B cell (primary cell): ENCODE measurements at places on chromosomes 4 and X.

DNA sequence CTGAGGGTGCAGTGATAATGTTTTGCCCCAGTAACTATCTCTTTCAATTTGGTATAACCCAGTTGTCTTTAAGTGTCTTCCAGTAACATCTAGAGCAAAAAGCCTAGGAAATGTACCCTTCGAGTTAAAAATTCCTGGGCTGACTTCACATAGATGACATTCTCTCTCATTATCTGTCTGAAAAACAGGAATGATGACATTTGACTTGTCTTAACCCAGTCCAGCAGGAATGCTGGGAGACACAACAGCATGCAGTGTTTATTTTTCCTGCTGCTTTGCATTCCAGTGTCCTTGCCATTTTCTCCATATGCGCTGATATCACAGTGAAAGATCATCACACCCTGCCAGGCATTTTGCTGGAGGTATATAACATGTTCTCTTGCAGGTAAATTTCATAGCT lies 130.0 kb downstream of the SOWAHB start:
- no peaks in the 10 kb centered on the region for H3K4me1 ChIP-seq
- H3K27me3 ChIP-seq: no peaks in the 10 kb centered on the region
- no peak for DNase-seq
- H3K4me3 ChIP-seq: no peak overlapping the region
- no peaks in the 10 kb centered on the region for H3K36me3 ChIP-seq
- H3K27ac ChIP-seq: no peak overlapping the region

DNA sequence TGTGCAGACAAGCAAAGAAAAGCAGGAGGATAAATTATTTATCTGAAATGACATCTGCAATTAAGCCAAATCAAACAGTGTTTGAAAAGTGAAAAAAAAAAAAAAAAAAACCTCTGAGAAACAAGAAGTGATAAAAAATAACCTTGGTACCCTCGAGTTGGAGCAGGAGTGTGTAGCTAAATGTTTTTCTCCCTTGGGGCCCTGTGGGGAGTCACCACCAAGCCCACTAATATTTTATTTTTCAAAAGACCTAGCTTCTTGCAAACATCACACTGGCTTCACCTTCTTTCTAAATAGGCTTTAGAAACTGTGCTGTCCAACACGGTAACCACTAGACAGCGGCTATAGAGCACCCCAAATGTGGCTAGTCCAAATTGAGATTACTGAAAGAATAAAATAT lies 47.7 kb downstream of the SNX25 start:
- H3K36me3 ChIP-seq: peaks cover 24% of the 10 kb centered on the region
- peak overlapping the region; percentile 27 for H3K27ac ChIP-seq
- no peak overlapping the region for H3K4me3 ChIP-seq
- no peaks in the 10 kb centered on the region for H3K27me3 ChIP-seq
- DNase-seq: peak; percentile 18
- H3K4me1 ChIP-seq: peaks cover 22% of the 10 kb centered on the region

GRCh38 chr4:7389719-7390118 lies 45.0 kb downstream of the PSAPL1 start:
- H3K36me3 ChIP-seq: no peaks in the 10 kb centered on the region
- H3K27ac ChIP-seq: no peak overlapping the region
- no peaks in the 10 kb centered on the region for H3K27me3 ChIP-seq
- DNase-seq: no peak
- no peak overlapping the region for H3K4me3 ChIP-seq
- H3K4me1 ChIP-seq: no peaks in the 10 kb centered on the region

DNA sequence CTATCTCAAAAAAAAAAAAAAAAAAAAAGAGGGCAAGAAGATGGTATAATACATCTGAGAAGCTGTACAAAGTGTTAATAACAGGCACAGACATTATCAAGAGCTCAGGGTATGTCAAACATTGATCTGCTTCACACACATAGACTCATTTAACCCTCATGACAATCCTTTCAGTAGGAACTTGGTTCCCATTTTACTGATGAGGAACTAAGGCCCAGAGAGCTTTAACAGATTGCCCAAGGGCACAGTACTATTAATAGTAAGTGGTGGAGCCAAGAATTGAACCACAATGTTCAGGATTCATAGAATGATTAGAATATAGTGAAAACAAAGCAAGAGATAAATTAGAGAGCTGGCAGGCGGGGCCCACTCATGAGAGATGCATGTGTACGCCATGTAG lies 154.4 kb downstream of the EFHC2 start:
- no peak for DNase-seq
- no peak overlapping the region for H3K27ac ChIP-seq
- H3K27me3 ChIP-seq: no peaks in the 10 kb centered on the region

GRCh38 chr4:168725930-168726329 lies 229.1 kb downstream of the PALLD start:
- H3K4me3 ChIP-seq: no peak overlapping the region
- no peak for DNase-seq
- H3K4me1 ChIP-seq: peaks cover 4% of the 10 kb centered on the region
- H3K27me3 ChIP-seq: no peaks in the 10 kb centered on the region

DNA sequence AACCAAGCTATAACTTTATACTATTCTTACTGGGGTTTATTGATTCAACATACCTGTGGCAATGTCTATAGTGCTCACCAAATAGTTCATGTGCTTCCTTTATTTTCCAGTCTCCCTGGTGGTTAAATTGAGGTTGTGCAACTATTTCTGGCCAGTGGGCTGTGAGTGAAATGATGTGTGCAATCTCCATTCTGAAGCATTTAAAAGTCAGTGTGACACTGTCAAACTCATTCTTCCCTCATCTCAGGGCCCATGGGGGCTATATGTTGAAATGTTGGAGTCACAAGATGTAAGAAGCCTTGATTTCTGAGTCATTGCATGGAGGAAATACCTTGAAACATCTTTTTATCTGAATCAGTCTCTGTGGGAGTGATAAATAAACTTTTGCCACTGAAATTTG lies 414.3 kb upstream of the RPS6KA3 start:
- no peak overlapping the region for H3K4me3 ChIP-seq
- H3K27me3 ChIP-seq: no peaks in the 10 kb centered on the region
- H3K27ac ChIP-seq: no peak overlapping the region
- no peaks in the 10 kb centered on the region for H3K36me3 ChIP-seq

DNA sequence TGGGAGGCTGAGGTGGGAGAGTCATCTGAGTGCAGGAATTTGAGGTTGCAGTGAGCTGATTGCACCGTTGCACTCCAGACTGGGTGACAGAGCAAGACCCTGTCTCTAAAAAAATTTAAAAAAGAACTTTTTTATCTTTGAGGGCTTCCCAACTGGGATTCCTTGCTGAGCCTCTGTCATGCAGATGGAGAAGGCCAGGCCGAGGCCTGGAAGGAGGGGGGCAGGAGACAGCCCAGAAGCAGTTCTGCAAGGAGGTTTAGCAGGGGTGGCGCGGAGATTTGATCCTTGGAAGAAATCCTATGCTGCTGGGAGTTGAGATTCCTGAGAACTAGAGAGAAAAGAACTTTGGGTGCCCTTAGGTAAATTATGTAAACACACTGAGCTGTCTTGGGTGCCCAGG lies 2.5 kb upstream of the ARSD start:
- no peak overlapping the region for H3K27ac ChIP-seq
- no peak overlapping the region for H3K4me3 ChIP-seq
- H3K36me3 ChIP-seq: no peaks in the 10 kb centered on the region
- DNase-seq: no peak
- H3K4me1 ChIP-seq: no peaks in the 10 kb centered on the region
- H3K27me3 ChIP-seq: no peaks in the 10 kb centered on the region

- no peaks in the 10 kb centered on the region for H3K36me3 ChIP-seq
- peak overlapping the region; percentile 74 for H3K27ac ChIP-seq
- H3K27me3 ChIP-seq: no peaks in the 10 kb centered on the region
- H3K4me3 ChIP-seq: peak overlapping the region; percentile 70
- peaks cover 46% of the 10 kb centered on the region for H3K4me1 ChIP-seq
Observed at GRCh38 chr4:85477534-85477933, 2.6 kb downstream of the ARHGAP24 start.

- peaks cover 58% of the 10 kb centered on the region for H3K4me1 ChIP-seq
- DNase-seq: peak; percentile 66
- peak overlapping the region; percentile 12 for H3K4me3 ChIP-seq
- H3K27ac ChIP-seq: peak overlapping the region; percentile 43
- H3K27me3 ChIP-seq: no peaks in the 10 kb centered on the region
- no peaks in the 10 kb centered on the region for H3K36me3 ChIP-seq
Observed at GRCh38 chr4:140094438-140095420, 59.3 kb downstream of the MAML3 start.

GRCh38 chr4:111696505-111696904 lies 448.7 kb upstream of the FAM241A start:
- H3K4me1 ChIP-seq: no peaks in the 10 kb centered on the region
- H3K27ac ChIP-seq: no peak overlapping the region
- DNase-seq: no peak

GRCh38 chrX:39762266-39762841 lies 335.4 kb downstream of the BCOR start:
- no peaks in the 10 kb centered on the region for H3K27me3 ChIP-seq
- H3K4me3 ChIP-seq: no peak overlapping the region
- no peak for DNase-seq
- H3K36me3 ChIP-seq: no peaks in the 10 kb centered on the region
- H3K4me1 ChIP-seq: no peaks in the 10 kb centered on the region
- H3K27ac ChIP-seq: no peak overlapping the region

DNA sequence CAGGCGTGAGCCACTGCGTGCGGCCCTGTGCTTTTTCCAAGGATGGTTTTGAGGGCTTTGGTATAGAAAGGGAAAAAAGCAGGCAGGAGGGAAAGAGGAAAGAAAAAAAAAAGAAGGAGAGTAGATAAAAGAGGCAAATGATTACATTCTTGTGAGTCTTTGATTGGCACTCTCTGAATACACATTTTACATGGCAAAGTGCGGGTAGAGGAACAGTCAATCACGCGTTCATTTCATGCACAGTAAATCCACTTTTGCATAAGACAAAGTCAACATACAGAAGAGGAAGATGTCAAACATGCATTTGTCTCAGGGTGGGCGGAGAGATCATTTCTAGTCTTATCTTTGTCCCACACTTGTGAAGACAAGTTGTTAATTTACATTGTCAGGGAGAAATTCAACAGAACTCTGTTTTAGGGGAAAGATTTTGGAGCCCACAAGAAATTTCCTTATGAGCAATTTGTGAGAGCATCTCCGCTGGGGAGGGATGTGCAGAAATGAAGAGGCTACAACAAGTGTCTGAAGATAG lies 183.2 kb downstream of the DHRSX start:
- H3K36me3 ChIP-seq: no peaks in the 10 kb centered on the region
- no peak for DNase-seq
- no peak overlapping the region for H3K27ac ChIP-seq
- H3K27me3 ChIP-seq: no peaks in the 10 kb centered on the region
- H3K4me3 ChIP-seq: no peak overlapping the region

- H3K4me1 ChIP-seq: no peaks in the 10 kb centered on the region
- H3K27ac ChIP-seq: no peak overlapping the region
- no peak for DNase-seq
Observed at GRCh38 chrX:32662516-32662915, 548.8 kb downstream of the DMD start.

DNA sequence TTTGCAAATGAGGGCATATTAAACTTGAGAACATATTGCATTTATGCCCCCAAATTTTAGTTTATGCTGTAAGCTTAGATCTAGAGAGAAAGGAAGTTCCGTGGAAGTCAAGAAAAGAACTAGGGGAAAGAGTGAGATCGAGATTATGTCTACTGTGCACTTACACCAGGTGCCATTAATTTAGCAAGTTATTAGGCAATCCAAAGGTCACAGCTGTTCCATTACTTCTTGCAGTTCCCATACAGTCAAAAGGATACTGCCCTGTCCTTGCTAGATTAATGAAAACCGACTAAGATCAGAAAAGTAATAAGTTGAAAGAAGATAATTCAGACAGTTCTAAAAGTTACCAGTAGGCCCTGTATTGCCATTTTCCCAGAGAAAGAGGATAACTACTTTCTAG lies 49.3 kb upstream of the SLC7A11 start:
- H3K4me3 ChIP-seq: no peak overlapping the region
- no peak overlapping the region for H3K27ac ChIP-seq
- DNase-seq: no peak
- no peaks in the 10 kb centered on the region for H3K27me3 ChIP-seq
- H3K4me1 ChIP-seq: no peaks in the 10 kb centered on the region

GRCh38 chrX:44484607-44485146 lies 58.0 kb downstream of the FUNDC1 start:
- no peak for DNase-seq
- no peaks in the 10 kb centered on the region for H3K27me3 ChIP-seq
- no peak overlapping the region for H3K4me3 ChIP-seq
- no peaks in the 10 kb centered on the region for H3K4me1 ChIP-seq
- no peaks in the 10 kb centered on the region for H3K36me3 ChIP-seq

- no peak for DNase-seq
Observed at GRCh38 chr4:102316585-102316984, 28.7 kb downstream of the SLC39A8 start.

- peaks cover 18% of the 10 kb centered on the region for H3K4me1 ChIP-seq
- H3K27ac ChIP-seq: no peak overlapping the region
- no peaks in the 10 kb centered on the region for H3K27me3 ChIP-seq
- H3K36me3 ChIP-seq: no peaks in the 10 kb centered on the region
Observed at GRCh38 chr4:128291096-128291495, 3.5 kb upstream of the PGRMC2 start.

- H3K27me3 ChIP-seq: no peaks in the 10 kb centered on the region
- H3K36me3 ChIP-seq: no peaks in the 10 kb centered on the region
- no peak overlapping the region for H3K4me3 ChIP-seq
- peak; percentile 60 for DNase-seq
- no peaks in the 10 kb centered on the region for H3K4me1 ChIP-seq
- H3K27ac ChIP-seq: no peak overlapping the region
Observed at GRCh38 chr4:143482840-143483239, 30.7 kb upstream of the SMARCA5 start.

DNA sequence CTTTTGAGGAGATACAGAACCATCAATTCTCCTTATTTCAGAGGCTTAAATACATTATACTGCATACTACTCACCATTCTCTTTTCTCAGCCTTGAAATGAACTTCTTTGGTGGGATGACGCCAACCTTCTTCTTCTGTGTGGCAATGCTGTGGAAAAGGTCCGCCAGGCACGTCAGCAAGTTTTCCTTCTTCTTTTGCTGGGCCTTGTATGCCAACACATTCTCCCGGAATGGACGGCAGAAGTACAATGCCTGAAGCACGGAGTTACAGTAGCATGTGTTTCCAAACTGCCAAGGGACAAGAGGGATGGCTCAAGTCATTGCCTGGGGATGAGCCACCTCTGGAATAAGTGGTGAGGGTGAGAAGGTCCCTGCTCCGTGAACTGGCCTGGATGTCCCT lies 31.2 kb downstream of the USP46 start:
- no peaks in the 10 kb centered on the region for H3K4me1 ChIP-seq
- no peak overlapping the region for H3K4me3 ChIP-seq
- no peak overlapping the region for H3K27ac ChIP-seq
- no peaks in the 10 kb centered on the region for H3K36me3 ChIP-seq
- DNase-seq: no peak
- no peaks in the 10 kb centered on the region for H3K27me3 ChIP-seq

- H3K27ac ChIP-seq: no peak overlapping the region
- no peaks in the 10 kb centered on the region for H3K27me3 ChIP-seq
- DNase-seq: no peak
Observed at GRCh38 chrX:79721234-79721633, 293.3 kb upstream of the TBX22 start.

- H3K4me3 ChIP-seq: no peak overlapping the region
- no peaks in the 10 kb centered on the region for H3K36me3 ChIP-seq
- no peak for DNase-seq
- no peaks in the 10 kb centered on the region for H3K4me1 ChIP-seq
- H3K27ac ChIP-seq: no peak overlapping the region
Observed at GRCh38 chr4:123524958-123525628, 128.5 kb downstream of the SPRY1 start.

GRCh38 chr4:189022440-189023035 lies 883.3 kb downstream of the TRIML1 start:
- H3K27ac ChIP-seq: no peak overlapping the region
- H3K27me3 ChIP-seq: no peaks in the 10 kb centered on the region
- no peak for DNase-seq
- no peak overlapping the region for H3K4me3 ChIP-seq
- no peaks in the 10 kb centered on the region for H3K36me3 ChIP-seq
- no peaks in the 10 kb centered on the region for H3K4me1 ChIP-seq

GRCh38 chrX:154734061-154734781 lies 16.7 kb downstream of the GAB3 start:
- DNase-seq: peak; percentile 34
- peak overlapping the region; percentile 55 for H3K27ac ChIP-seq
- H3K4me3 ChIP-seq: no peak overlapping the region
- H3K4me1 ChIP-seq: peaks cover 20% of the 10 kb centered on the region
